ENCODE measurements at places on chromosomes 2 and 18.

- DNase-seq: no peak
Observed at GRCh38 chr2:239261796-239262483, 138.9 kb downstream of the HDAC4 start.

DNA sequence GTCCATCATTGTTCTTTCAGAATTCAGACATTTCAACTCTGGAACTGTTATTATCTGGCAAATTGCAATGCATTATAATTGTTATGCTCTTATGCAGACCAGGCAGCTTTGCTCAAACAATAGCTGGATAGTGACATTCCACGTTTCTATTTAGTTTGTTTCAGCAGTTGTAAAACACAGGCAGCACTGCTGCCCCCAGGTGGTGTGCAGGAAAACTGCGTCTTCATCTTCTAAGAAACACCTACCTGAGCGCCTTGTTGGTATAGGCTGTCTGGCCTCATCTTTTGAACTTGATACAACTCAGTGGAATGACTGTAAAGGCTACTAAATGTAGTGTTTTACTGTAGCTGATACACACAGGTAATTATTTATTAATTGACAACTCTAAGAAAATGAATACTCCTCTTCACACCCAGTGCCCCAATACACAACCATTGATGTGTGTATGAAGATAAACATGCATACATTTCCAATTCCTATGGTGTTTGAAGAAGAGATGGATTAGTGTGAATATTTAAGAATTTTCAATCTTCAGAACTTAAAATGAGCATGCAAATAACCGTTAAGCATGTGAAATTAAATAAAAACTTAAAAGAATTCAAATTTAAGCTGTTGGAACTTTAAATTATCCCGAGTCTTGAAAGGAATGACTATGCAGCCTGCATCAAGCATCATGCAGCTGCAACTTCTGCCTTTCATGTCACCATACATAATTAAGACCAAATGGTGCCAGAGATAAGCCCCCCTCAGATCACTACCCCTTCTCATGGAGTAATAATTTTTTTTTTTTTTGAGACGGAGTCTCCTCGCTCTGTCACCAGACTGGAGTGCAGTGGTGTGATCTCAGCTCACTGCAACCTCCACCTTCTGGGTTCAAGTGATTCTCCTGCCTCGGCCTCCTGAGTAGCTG, 85.6 kb downstream of the CD8B2 start:
- no peak for DNase-seq

GRCh38 chr2:72887032-72887739, at the start of gene SPR:
TSS of gene SPR (plus strand) at chr2:72887408. CDS start at chr2:72887433, 25 bp downstream.
- DNase-seq: no peak

DNA sequence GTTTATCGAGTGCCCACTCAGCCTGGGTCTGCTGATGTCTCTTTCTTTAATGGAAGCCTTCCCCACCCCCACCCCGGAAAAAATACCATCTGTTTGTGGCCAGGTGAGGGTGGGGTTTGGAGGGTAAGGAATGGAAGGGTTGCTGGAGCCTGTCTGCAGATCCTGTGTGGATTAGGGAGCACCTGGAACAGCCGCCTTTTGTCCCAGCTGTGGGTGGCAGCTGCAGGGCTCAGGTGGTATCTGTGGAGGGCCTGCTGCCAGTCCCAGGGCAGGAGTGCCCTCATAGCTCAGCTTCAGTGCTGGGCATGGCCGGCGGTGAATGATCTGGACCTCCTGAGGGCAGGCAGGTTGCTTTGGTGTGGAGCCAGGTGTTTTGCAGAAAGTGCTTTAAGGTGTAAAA, 45.3 kb downstream of the IMPA2 start:
- DNase-seq: no peak

DNA sequence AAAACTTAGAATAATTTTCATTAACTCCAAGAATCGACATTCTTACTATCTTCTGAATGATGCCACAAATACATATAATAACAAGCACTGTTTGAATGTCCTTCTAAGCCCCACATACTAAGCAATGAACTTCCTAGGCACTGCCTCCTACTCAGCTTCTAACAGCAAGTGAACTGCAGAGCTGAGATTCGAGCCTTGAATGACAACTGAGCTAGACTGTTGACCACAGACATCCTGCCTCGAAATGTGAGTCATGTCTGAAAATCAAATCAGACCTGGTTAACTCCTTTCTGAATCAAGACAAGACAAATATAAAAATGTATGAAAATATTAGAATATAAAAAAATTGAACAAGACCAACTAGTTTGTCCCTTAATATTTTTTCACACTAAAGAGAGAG, 108.1 kb downstream of the MYT1L start:
- no peak for DNase-seq

DNA sequence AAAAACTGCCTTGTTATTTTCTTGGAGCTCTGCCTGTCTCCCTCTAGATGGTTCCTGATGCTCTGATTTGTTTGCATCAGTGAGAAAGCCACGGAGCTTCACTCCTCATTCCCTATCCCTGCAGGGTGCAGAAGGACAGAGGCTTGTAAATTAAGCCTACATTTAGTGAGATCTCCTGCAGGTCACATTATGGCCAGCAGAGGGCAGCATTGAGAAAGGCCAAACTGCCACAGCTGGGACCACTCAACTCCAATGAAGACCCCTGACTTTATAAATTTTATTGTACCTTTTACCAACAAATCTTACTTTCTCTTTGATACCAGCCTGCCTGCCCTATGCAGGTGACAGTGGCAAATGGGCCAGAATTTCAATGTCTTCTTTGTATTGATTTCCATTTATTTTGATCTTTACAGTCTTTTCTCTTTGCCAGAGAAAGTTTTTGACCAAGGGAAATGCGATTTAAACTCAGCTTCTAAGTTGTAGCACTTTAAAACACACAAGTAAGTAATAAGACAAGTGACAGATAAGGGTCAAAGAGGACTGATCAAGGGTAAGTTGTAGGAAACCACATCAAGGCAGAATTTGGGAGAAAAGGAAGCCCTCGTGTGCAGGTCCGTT, 1029.1 kb upstream of the KLHL29 start:
- DNase-seq: no peak

- DNase-seq: no peak
Observed at GRCh38 chr2:237262838-237263771, 150.9 kb downstream of the COL6A3 start.

DNA sequence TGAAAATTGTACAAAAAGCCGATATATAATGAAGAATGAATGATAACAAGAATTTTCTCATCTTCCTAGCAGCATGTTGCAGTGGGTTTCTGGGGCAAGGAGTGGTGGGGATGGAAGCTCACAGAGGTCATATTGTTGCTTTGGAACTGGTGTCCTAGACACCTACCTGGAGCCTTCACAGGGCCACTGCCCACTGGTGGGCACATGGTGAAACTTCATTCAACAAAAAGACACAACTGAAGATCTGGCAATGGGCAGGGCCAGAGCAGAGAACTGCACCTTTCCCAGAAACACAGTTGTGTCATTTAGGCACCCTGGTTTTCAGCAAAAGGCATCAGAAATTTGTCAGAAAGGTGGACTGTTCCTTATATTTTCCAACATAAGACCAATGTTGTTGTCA, 115.3 kb downstream of the FHOD3 start:
- DNase-seq: peak; percentile 11

GRCh38 chr2:111626037-111626864, 257.7 kb downstream of the ANAPC1 start:
- DNase-seq: no peak

DNA sequence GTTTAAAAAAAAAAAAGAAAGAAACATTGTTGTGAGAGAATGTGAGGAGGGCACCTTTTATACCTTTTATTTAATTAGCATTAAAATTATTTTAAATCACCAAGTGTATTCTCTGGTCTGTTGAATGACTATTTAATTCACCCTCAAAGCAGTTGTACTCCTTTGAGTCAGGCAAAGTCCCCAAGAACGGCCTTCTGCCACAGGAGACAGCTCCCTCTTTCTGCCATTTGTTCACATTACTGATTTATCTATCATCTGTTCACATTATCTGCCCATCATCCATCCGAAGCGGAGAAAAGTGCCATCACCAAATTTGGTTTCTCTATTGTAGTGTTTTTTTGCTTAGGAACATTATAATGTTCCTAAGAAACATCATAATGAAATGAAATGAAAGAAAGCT, 240.7 kb upstream of the DPP10 start:
- DNase-seq: no peak

GRCh38 chr2:168912901-168913369, 11.8 kb downstream of the G6PC2 start:
- peak; percentile 59 for DNase-seq

GRCh38 chr2:125169764-125170146, 1144.7 kb downstream of the CNTNAP5 start:
- no peak for DNase-seq

- peak; percentile 53 for DNase-seq
Observed at GRCh38 chr2:236745420-236746210, 176.0 kb downstream of the ACKR3 start.

Data from NCI-H524 treated with DMSO at 0.1 percent for 48 hours (cell line).